ENCODE measurements at places on chromosomes 4 and X.

DNA sequence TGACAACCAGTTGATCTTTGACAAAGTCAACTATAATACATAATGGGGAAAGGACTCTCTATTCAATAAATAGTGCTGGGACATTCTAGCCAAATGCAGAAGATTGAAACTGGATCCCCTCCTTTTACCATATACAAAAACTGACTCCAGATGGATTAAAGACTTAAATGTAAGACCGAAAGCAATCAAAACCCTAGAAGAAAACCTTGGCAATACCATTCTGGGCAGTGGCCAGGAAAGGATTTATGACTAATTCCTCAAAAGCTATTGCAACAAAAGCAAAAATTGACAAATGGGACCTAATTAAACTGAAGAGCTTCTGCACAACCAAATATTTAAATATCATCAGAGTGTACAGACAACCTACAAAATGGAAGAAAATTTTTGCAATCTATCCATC is 185.1 kb downstream of the NPNT start:
- no peak for DNase-seq

GRCh38 chr4:37244583-37245390 is at the start of gene NWD2:
TSS of gene NWD2 (plus strand) at chr4:37244743. CDS start at chr4:37245068, 325 bp downstream.
- no peak for DNase-seq

GRCh38 chrX:38236901-38237615 is 16.4 kb upstream of the SRPX start:
- no peak for DNase-seq

DNA sequence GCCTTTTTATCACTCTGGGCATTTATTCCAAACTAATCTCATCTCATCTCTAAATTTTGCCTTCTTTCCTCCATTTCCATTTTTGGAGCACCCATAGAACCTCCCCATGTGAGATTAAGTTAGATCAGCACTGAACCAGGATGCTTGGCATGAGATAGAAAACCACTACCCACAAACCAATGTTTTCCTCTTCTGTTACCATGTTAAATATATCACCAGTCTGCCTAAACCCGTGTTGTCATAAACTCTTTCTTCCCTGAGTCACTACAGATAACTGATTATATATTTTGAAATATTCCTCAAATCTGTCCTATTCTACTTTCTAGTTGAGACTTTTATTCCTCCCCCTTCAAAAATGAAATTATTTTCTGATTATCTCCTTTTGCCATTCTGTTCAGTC is 37.6 kb downstream of the GABRB1 start:
- no peak for DNase-seq

DNA sequence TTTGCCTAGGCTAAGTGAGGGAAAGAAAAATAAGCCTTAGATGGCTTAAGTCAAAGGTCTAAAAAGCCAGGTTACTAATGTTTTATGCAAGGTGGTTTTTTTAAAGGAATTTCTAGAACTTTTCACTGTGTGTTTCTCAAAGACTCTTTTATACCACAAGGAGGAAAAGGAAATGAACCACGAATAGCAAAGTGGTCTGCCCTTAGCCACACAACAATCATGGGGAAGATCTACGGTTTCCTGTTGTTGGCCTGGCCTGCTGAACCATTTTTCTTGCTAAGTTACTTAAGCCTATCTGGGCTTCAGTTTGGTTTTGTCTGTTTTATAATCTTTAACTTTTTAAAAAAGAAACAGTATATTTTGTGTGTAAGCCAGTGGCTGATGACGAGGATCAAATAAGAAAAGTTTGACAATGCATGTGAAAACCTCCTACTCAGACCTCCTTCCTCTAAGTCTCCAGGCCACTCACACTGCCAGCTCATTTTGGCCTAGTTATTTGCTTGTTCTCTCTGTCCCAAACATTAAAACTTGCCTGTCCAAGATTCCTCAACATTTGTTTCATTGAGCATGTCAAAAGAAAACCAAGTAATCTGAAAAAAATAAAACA is 56.7 kb upstream of the COL25A1 start:
- no peak for DNase-seq

DNA sequence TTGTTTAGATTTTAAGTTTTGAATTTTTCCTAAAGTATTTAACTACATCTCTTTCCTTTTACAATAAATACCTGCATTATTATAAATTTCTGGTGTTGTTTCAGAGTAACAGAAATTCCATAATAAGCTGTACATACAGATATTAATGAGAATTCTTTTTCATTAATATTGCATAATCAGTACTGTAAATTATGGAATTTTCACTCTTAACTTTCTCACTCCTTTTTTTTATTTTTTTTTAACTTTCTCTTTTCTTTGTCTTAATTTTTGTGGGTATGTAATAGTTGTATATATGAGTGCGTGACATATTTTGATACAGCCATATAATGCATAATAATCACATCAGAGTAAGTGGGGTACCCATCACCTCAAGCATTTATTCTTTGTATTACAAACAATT is 110.5 kb downstream of the KLHL8 start:
- DNase-seq: no peak

DNA sequence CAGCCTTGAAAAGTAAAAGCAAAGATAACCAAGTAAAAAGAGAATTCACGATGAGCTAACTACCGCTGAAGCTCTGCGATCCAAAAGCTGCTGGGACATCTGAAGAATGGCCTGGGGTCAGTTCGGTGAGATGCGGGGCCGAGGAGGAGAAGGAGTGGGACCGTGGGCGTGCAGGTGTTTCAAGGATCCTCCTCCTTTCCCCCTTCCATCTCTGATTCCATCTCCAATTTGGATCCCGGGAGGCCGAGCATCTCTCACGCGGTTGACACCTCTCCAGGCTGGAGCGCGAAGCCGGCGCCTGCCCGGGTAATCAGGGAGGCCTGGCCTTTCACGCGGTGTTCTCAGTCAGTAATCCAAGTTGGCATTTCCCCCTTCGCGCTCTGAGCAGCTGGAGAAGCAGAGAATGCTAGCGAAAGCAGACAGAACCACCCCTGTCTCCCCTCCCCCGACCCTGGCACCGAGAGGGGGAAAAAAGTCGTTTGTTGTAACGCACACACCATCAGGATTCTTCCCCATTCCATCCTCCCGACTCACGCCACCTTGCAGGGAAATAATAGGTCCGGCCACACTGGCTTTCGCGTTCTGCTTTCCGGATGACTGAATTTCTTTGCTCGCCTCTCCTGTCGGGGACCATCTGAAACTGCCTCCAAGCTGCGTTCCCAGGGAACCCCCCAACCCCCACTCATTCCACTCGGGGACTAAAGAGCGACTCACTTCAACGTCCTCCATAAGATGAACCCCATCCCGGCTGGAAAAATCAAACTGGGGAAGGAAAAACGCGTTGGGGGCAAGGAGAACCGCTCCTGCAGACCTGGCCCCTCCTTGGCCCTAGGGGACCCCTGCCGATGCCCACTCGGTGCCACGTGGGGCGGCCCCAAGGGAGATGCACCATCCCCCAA is 6.5 kb downstream of the NEUROG2 start:
- no peak for DNase-seq

DNA sequence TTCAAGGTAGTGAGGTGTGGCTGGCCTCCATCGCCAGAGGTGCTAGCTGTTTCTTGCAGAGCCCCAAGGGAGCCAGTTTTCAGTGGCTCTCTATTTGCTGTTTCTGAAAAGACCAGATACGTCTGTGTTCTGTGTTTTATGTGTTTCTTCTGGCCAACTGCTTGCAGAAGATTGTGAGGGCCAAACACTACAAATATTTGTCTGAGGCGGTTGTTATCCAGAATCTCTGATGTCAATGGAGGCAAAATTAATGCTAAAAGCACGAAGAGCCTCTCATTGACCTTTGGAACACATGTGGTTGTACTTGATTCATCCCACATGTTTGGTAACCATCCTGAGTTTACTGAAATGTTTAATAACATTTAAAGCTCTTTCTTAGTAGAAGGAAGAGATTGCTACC is 113.9 kb downstream of the CT47B1 start:
- no peak for DNase-seq

DNA sequence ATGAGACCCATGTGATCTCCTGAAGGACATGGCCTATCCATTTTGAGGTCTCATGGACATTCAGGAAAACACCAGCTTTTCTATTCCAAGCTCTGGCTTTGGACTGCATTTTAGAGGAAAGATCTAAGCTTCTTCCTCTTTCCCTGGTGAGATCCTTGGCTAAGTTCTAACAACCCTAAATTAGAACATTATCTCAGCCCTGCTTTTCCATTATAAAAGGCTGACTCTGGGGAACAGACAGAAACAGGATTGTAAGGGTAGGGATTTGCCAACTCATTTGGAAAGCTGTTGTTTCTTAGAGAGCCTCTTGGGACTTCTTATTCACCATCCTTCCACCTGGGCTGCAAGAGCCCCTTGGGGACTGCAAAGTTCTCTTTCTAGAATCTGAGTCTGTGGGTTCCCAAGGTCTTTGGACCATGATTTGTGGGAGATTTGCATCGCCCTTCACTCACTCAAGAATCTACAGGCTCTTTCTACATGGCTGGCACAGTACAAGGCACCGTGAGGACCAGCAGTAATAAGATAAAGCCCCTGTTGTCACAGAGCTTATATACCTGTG is 146.9 kb downstream of the FNIP2 start:
- DNase-seq: no peak

GRCh38 chr4:99467887-99468286 is 32.7 kb upstream of the ADH7 start:
- DNase-seq: no peak

DNA sequence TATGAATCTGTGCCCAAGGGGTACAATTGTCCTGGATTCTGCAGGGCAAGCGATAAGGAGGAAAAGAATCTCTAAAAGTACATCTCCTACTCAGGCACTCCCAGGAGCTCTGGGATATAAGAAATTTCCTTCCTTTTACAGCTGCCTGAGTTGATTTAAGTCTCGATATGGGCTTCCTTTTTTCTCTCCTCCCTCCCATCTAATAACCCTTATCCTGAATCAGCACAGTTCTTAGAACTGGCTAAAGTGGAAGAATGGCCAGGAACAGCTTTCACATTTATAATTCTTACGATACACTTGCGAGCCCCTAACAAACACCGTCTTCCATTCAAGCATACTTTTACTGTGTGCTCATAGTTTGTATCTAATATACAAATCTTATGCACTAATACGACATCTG is 21.2 kb downstream of the LRP2BP start:
- DNase-seq: no peak

DNA sequence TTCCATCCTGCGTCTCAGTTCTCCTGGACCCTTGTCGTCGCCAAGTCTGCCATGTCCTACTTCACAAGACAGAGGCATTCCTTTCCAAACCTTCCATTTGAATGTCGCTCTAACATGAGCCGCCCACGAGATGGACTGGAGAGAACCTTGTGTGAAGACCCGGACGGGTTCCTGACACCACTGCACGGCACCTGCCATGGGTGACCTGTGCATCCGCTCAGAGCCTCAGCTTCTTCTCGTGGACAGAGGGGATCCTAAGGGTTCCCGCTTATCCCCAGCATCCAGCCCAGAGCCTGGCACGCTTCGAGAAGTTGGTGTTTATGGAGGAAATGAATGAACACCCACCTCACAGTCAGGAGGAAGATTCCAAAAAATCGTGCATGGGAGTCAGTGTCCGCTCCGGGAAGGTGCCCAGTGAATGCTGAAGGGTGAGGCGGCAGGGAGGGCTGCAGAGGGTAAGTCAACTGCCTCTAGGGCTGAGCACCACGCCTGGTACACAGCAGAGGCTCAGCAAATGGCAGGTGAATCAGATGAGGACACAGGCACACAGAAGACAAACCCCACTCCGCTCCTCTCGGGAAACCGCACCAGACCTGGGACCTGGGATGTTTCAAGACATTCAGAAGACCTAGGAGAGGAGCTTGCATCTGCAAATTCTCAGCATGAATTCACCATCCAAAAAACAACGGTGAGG is 52.6 kb downstream of the WFS1 start:
- DNase-seq: no peak

DNA sequence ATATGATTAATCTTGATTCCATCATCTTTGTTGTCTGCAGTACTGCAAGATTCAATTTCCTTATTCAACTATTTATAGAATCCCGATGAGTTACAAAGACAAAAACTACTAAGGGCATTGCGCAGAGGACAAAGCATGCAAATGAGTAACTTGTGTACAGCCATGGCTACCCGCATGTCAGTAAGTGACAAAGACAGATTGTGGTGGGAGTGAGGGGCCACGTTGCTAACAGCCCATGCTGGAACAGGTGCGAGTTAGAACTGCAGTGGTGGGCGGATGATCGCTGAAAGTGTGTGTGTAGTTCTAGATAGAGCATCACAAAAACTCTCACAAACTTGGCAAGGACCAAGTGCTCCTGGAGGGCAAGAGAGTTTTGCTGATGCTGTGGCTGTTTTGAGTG is 49.5 kb downstream of the ACOX3 start:
- DNase-seq: no peak

GRCh38 chrX:136827026-136827425 is 46.3 kb upstream of the ARHGEF6 start:
- DNase-seq: no peak

DNA sequence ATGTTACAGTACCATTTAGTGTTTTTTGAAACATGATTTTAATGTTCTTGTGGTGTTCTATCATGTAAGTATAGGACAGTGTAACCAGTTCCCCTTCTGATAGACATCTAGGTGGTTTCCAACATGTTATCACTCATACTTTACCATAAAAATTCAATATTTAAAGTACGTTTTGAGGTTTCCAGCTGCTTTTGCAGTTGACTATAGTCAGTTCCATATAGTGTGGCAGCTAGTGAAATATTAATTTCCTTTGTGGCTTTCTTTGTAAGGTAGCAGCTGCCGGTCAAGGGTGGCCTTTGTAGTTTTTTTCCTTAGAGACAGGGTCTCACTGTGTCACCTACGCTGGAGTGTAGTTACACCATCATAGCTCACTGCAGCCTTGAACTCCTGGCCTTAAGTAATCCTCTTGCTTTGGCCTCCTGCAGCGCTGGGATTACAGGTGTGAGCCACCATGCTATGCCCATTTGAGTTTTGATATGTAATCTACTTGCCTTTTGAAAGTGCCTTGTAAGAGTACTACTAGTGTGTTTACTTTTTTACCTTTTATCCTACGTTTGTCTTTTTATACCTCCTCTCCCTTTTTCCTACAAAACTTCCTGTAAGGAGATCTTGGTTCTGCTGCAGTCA is 63.0 kb downstream of the ARHGAP10 start:
- no peak for DNase-seq

DNA sequence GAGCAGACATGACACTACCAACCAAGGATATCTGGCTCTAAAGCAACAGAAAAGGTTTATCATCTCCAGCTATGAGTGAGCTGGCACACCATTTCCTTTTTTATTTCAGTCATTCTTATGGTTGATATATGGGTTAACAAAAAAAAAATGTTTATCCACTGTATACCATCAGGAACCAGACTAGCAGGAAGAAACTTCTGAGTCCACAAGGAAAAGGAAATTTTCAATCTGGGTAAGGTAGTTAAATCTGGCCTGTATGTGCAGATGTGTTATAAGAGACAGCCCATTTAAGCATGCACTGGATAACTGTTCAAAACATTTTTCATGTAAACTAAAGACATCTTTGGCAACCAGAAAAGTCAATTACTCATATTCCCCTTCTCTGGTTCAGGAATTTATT is 35.0 kb downstream of the AMMECR1 start:
- DNase-seq: no peak

DNA sequence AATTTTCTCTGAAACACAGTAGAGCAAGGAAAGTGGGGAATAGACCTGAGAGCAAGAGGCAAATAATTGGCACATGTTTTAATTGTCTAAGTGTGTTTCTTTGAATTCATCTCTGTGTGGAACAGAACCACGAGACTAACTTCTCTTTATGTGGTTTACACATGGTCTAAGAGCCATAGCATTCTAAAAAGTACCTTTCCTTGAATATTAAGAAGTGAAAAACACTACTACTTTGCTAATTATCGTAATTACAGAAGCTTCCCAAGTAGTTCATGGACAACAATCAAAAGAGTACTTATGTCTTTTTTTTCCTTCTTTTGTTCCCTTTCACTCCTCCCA is 2.9 kb upstream of the CYBB start:
- no peak for DNase-seq

- DNase-seq: no peak
Measured at GRCh38 chr4:185508181-185508580, 27.1 kb downstream of the PDLIM3 start.
